ENCODE measurements at places on chromosomes 5 and 9.

- DNase-seq: no peak
These were observed 319.1 kb upstream of the PIK3R1 start for GRCh38 chr5:67896311-67896929.

DNA sequence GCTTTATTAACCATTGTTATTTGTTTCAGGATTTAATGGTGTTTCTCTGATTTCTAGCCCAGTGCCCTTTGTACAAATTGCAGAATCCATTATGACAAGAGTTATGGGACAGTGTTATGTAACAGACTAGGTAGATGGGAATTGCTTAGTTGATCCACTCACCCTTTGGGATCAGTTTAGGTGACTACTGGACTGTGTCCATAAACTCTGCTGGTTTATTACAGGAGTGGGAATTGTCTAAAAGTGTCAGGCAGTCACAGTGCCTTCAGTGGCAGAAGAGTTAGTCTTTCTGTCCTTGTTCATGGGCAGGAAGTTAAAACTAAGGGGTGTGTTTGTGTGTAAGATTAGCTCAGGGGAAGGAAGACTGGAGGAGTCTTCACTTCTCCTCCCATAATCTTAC is 29.3 kb downstream of the RCL1 start:
- DNase-seq: no peak

- DNase-seq: no peak
These were observed 29.6 kb downstream of the RGS3 start for GRCh38 chr9:113493203-113493520.

DNA sequence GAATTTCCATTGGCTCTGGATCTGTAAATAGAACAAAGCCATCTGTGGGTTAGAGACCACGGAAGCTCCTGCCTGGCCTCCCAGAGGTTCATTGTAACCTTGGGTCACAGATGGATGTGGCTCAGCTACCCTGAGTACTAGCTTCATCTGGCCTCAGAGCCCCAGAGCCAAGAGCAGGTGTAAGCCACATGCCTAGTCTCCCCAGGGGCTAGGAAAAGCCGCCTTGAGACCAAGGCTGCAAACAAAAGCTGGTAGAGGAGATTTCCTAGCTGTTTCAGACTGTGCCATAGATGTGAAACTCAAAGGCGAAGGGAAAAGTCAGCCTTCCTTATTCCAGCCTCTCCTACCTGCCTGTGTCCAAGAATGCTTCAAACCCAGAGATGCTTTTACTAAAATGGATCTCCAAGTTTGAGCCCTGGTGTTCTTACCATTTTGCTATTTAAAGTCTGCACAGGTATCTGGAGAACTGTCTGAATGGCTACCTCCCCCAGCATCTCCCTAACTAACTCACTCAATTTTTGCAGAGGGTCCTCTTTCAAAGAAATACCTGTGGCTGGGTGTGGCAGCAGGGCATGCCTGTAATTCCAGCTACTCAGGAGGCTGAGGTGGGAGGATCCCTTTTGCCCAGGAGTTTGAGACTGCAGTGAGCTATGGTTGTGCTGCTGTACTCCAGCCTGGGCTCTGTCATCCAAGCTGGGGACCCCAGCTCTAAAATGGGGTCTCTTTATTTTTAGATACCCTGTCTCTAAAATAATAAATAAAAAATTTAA is 42.3 kb upstream of the MAP1B start:
- DNase-seq: peak; percentile 49

GRCh38 chr9:131651160-131651559 is 88.7 kb downstream of the RAPGEF1 start:
- no peak for DNase-seq

DNA sequence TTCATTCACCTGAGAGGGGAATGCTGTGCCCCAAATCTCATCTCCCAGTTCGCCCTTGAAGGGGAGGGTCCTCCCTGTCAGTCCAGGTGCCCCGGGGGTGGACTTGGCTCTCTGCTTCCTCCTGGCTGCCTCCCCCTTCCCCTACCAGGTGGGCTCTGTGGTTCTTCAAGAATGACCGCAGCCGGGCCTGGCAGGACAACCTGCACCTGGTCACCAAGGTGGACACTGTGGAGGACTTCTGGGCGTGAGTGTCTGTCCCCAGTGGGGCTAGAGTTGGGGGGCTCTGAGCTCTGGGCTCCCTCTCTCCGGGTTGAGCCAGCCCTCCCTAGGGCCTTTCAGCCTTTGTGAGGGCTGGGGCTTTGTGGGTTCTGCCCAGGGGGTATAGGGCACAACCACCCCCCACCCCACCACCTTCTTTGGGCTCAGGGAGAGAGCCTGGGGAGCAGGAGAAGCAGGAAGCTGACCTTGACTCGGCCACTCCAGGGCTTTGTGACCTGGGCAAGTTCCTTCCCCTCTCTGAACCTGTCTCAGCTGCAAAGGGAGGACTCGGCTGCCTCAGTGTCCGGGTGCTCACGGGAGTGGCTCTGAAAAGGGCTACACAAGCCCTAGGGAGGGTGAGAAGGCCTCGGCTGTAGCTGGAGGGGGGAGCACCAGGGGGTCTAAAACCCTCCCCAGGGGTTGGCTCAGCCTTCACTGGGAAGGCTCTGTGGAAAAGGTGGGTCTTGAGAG is 3.6 kb upstream of the TSPAN17 start:
- no peak for DNase-seq

DNA sequence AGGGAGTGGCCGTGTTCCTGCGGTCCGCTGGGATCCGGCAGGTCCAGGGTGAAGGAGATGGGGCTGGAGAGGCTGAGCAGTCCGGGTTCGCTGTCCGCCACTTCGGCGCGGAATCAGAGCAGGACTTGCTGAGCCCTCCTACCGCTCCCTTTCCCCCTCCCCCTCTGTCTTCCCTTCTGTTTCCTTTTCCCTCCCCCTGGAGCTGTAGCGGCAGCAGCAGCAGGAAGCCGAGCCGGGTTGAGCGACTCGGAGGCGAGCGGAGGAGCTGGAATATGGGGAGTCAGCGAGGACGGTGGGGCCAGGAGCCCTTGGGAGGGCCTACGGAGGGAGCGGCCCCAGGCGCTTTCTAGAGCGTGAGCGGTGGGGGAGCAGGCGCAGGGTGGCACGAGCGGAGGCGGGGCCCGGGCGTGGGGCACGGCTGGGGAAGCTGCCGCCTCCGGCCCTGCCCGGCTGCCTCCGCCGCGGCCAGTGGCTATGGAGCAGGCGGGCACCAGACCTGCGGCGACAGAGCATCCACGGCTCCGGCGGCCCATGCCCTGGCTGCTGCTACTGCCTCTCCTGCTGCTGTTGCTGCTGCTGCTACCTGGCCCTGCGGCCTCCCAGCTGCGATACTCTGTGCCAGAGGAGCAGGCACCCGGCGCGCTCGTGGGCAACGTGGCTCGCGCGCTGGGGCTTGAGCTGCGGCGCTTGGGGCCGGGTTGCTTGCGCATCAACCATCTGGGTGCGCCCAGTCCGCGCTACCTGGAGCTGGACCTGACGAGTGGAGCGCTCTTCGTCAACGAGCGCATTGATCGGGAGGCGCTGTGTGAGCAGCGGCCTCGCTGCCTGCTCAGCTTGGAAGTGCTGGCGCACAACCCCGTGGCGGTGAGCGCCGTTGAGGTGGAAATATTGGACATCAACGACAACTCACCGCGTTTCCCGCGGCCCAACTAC is at the start of gene PCDHAC2:
Gene PCDHAC2, plus strand, starts transcription at position 184 of the 933 bp plus-strand sequence. Its CDS starts 291 bp downstream, at position 475.
- DNase-seq: peak; percentile 73

DNA sequence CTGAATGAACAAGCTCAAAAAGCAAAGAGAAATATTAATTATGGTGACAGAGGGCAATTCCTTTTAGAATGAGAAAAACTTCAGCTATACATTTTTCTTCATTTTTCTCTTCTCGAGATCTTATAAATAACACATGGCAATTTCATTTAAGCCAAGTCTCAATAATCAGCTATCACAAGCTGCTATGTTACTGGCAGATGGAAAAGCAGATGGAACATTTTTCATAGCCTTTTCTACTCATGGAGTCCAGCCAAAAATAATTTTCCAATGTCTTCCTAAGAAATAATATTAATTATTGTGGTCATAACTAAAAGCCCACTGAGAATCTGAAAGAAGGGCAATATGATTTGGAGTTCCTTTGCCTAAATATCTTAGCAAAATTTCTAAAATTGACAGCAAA is 35.6 kb downstream of the SKIC3 start:
- DNase-seq: no peak

GRCh38 chr9:96029722-96030530 is 154.4 kb downstream of the ERCC6L2 start:
- no peak for DNase-seq

GRCh38 chr5:140215276-140215675 is 40.3 kb downstream of the CYSTM1 start:
- DNase-seq: no peak

DNA sequence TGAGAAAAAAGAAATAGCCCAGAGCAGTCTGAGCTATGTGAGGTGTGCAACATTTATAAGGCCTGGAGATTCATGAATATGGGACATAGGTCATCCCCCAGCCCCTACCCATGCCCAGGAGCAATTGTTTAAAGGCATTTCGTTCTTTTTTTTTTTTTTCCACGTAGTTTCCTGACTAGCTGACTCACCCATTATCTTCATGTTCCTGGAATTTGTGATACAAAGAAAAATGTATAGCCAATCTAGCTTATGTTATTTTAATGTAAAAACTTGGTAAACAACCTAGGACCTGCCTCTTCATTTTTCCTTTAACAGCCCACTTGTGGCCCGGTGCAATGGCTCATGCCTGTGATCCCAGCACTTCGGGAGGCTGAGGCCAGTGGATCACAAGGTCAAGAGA is 81.3 kb downstream of the OSTF1 start:
- no peak for DNase-seq

GRCh38 chr9:97366889-97367288 is 45.0 kb upstream of the TDRD7 start:
- DNase-seq: no peak

- no peak for DNase-seq
These were observed 411 bp upstream of the MAT2B start for GRCh38 chr5:163505049-163505367.

GRCh38 chr5:135320718-135321484 is 78.1 kb downstream of the MACROH2A1 start:
- DNase-seq: no peak

DNA sequence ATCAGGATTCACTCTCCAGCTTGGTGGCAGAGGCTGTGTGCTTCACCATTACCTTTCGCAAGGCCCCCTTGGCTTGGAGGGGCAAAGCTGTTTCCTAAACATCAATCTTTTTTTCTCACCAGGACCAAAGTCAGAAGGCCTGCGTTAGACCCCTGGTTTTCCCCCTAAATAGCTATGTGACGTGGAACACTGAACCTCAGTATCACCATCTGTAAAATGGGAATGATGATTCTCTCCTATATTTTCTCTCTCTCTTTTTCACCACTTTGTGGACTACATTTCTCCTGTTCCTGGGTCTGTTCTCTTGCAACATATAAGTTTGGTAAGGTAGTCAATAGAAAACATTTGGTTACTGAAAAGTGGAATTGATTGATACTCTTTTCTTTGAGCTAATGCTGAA is 50.5 kb downstream of the DAPK1 start:
- no peak for DNase-seq

GRCh38 chr5:159894149-159894720 is 22.0 kb upstream of the ADRA1B start:
- no peak for DNase-seq

GRCh38 chr5:72817671-72818266 is 1.3 kb downstream of the TNPO1 start:
- DNase-seq: no peak

GRCh38 chr5:73686912-73687311 is 60.9 kb downstream of the ARHGEF28 start:
- DNase-seq: no peak

DNA sequence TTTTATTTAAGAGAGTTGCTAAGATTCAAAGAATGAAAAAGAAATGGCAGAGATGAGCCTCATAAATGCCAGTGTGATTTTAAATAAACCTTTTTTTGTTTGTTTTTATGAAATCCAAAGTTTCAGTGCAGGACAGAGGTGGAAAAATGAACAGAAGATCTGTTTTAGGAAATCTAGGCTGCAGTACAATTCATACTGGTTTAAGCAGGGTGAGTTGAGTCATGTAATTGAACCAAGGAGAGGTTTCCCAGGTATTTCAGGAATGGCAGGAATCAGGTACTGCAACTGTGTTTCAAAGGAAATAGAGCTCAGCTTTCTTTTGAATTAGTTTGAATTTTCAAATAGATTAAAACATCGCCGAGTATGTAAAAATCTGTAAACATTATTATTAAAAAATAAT is 3.0 kb upstream of the ANKRD31 start:
- no peak for DNase-seq

DNA sequence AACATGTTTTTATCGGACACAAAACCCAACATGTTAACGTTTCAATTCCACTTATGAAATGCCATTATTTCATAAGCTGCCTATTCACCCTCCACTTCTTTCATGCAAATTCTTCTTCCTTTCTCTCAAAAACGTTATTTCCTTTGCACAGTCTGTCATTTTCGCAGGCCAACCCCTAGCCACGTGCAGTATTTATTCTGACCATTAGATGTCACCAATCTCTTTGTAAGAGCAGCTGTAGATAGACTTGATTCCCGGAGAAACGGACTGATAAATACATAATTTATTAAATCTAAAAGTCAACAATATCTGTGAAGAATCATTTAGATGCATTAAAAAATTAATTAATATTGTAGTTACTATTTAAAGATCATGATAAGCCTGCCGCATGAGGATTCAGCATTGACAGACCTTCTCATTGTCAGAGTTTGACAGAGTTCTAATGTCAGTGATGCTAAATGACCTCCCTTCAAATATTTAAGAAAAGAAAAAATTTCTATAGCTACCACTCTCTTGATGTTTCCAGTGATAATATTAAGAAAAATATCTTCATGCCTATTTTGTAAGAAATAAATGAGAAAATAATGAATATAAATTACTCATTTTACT is 933.6 kb downstream of the CDH12 start:
- peak; percentile 54 for DNase-seq

- DNase-seq: no peak
These were observed 6.4 kb upstream of the NR3C1 start for GRCh38 chr5:143409926-143410325.

GRCh38 chr5:35316611-35317274 is 86.5 kb upstream of the PRLR start:
- DNase-seq: no peak

DNA sequence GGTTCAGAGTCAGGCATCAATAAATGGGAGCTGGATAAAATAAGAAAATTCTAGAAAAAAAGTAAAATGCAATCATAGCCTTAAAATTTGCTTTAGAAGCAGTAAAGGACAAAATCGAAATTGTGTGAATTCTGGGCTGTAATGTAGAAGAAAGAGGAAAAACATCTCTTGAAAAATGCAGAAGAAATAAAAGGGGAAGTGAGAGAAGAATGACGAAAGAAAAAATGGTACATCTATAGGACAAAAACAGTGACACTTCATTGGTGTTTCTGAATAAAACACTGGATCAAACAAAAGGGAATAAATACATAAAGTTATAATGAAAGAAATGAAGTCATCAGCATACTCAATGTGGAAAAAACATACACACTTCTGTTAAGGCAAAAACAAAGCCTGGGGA is 642.3 kb downstream of the ACTL7B start:
- DNase-seq: no peak

DNA sequence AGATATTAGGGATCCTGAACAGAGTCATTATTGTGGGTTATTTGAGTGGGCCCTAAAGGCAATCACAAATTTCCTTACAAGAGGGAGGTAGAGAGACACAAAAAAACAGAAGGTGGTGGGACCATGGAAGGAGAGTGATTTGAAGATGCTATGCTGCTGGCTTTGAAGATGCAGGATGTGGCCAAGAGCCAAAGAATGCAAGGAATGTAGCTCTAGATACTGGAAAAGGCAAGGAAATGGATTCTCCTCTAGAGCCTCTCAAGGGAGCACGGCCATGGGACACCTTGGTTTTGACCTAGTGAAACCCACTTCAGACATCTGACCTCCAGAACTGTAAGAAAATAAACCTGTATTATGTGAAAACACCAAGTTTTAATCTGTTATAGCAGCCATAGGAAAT is 53.8 kb downstream of the TTC39B start:
- DNase-seq: no peak
